ENCODE measurements at places on chromosomes 7 and 10. TPM values are rescaled to one million over a fixed set of nuclear protein-coding genes. Genes with fewer than 3 reads are reported as not detected.

The PLEKHA8 gene
- 12.9 TPM for total RNA-seq

The LDB3 gene
- 0.14 TPM for total RNA-seq

The ELN gene
- total RNA-seq, result not detected

The CRHR2 gene
- total RNA-seq, result not detected

The CLRN3 gene
- total RNA-seq, result not detected

The GLI3 gene
- total RNA-seq, result 0.29 TPM

The SFRP4 gene
- not detected for total RNA-seq

The CYP2C18 gene
- 3.0 TPM for total RNA-seq

The IGFBP1 gene
- total RNA-seq, result not detected

The AGAP3 gene
- 28.4 TPM for total RNA-seq

The ITPRID1 gene
- total RNA-seq, result not detected

The SLC26A5 gene
- total RNA-seq, result not detected

The SPAM1 gene
- total RNA-seq, result not detected

The GIMAP5 gene
- 50.5 TPM for total RNA-seq

The CFAP43 gene
- 0.21 TPM for total RNA-seq

The IGF2BP3 gene
- 2.0 TPM for total RNA-seq

The NXPH1 gene
- total RNA-seq, result not detected

The TFR2 gene
- total RNA-seq, result 4.7 TPM

The DLD gene
- 104 TPM for total RNA-seq

The SUN3 gene
- total RNA-seq, result not detected

The SNCG gene
- total RNA-seq, result not detected

The VWDE gene
- 2.7 TPM for total RNA-seq

The UBE2H gene
- total RNA-seq, result 60.9 TPM

The TRIM74 gene
- 1.8 TPM for total RNA-seq

The JAKMIP3 gene
- 2.7 TPM for total RNA-seq

The CLCN1 gene
- total RNA-seq, result not detected

The ADGRA1 gene
- total RNA-seq, result not detected

The CYP3A5 gene
- 0.36 TPM for total RNA-seq

The FAM237B gene
- not detected for total RNA-seq

The OPN1SW gene
- total RNA-seq, result not detected

The NKX6-2 gene
- not detected for total RNA-seq

The ADRB1 gene
- not detected for total RNA-seq
